NK-92 treated with Interleukin-12 subunit alpha and Interleukin-12 subunit beta, amount 100 ng/mL, for 24 hours (cell line): ENCODE measurements at places on chromosomes 5 and 9.

GRCh38 chr5:128405159-128405558, 132.9 kb downstream of the FBN2 start:
- DNase-seq = no peak

GRCh38 chr9:126295936-126296600, 30.6 kb upstream of the MVB12B start:
- no peak for DNase-seq

GRCh38 chr9:134373269-134373668, 47.0 kb downstream of the RXRA start:
- no peak for DNase-seq

- no peak for DNase-seq
Observed at GRCh38 chr9:136629001-136629878, 33.5 kb upstream of the EGFL7 start.

DNA sequence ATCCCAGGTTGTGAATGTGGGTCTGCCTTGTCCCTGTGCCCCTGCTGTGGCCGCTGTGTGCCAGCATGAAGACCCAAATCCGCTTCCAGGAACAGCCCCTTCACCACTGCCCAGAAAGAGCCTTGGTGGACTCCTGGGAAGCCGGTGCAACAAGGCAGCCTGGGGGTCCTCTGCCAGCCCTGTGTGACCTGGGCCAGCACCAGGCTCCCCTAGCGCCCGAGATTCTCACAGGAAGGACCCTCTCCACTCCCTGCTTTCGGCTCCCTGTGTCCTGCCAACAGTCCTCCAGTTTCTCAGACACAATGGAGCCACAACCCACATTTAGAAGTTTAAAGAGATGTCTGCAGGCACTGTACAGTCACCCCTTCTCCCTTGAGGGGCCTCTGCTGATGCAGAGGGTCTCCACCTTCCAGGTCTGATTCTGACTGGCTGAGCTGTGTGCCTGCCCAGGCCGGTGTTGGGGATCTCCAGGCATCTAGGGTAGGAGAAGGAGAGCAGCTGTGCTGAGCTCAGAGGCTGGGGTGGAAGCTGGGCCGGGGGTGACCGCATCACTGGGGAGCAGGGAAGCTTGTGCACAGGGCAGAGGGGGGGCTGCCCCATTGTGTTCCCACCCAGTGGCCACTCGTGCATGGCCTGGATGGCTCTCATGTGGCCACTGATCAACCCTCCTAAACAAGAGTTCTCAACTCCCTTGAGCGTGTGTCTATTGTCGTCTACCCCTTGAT, 174.0 kb downstream of the IRX2 start:
- no peak for DNase-seq

GRCh38 chr5:120124961-120125360, 339.1 kb upstream of the PRR16 start:
- no peak for DNase-seq

DNA sequence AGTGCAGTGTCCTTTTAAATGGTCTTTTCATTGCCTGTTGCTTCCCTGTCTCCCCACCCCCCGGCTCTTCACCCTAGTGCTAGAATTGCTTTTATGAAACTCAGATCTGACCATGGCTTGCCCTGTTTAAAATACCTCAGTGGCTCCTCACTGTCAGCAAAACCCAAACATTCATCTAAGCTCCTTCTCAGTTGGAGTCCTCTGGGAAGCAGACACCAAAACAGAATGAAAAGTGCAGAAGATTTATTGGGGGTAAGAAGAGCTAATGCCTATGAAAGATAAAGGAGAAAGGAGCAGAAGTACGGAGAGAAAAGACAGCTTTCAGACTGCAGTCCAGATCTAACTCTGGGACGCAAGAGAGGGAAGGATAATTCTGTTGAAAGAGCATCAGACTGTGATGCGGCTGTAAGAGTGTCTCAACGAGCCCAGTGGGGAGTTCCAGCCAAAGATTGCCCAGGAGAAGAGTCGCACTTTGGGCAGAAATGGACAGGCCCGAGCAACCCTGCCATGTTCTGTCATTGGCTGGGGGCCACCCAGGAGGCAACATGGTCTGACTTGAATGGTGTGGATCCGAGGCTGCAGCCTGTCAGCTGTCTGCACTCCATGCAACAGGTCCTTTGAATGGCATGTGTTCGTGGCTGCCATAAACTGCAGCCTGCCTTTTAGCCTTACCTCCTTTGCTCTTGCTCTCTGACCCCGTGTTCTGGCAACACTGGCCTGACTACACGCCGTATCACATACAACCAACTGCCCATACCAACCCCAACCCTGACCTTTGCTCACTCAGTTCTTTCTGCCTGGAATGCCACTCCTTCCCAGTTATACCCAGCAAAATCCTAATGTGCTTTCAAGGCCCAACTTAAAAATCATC, 55.9 kb downstream of the IRF1 start:
- DNase-seq = no peak

GRCh38 chr9:96015876-96016686, 140.6 kb downstream of the ERCC6L2 start:
- DNase-seq = no peak

- DNase-seq = no peak
Observed at GRCh38 chr5:6504677-6505415, 56.2 kb downstream of the UBE2QL1 start.

DNA sequence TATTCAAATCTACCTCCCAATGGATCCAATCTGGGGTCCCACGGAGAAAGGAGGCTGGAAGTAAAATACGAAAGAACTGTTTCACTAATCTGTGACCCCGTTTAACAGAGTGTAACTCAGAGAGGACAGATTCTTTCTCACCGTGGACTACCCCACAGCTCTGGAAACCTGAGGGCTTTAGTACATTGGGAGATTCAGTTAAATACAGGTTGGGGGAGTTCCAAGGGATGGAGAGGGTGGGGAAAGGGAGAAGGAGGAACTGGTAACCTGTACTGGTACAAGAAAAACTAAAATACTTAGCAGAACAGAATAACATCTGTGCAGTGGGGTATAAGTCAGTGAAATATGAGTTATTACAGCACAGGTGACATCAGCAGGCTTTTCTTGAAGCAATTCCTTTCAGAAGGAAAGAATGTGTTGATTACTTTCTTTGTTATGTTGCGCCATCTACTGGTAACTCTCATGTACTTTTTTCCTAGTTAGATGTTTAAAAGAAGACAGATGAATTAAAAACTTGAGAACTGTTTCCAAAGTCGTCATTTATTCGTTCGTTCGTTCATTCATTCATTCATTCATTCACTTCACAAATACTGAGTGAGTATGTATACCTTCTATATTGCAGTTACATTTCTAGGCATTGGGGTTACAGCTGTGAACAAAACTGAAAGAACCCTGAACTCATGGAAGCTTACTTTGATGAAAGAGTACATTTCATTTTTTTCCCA, 30.0 kb upstream of the STOM start:
- DNase-seq = no peak
